ENCODE measurements at places on chromosomes 5 and 9. TPM values are rescaled to one million over a fixed set of nuclear protein-coding genes. Genes with fewer than 3 reads are reported as not detected.

GRCh38 chr5:140328036-140328764 lies 18.2 kb downstream of the HBEGF start:
- no peak overlapping the region for H3K27ac ChIP-seq
- no peak overlapping the region for H3K4me3 ChIP-seq

Gene N4BP3
- total RNA-seq: 1.9 TPM

Gene AUH
- total RNA-seq: 24.5 TPM

DNA sequence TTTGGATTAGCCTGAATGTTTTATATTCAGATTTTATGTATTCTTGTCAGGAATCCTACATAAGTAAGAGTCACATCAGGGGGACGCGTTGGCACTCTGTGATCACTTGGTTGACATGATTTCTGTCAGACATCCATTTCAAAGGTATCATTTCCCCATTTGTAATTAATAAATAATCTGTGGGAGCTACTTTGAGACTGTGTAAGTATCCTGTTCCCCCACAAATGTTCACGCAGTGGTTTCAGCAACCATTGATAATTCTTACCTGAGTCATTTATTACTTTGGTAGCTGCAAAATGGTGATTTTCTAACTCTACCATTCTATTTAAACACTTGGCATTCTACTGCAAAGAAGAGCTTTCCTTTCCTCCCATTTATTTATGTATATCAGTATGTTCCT lies 56.9 kb upstream of the TBC1D2 start:
- no peaks in the 10 kb centered on the region for H3K4me1 ChIP-seq
- H3K36me3 ChIP-seq: no peaks in the 10 kb centered on the region
- no peak overlapping the region for H3K27ac ChIP-seq
- H3K4me3 ChIP-seq: no peak overlapping the region
- no peak for DNase-seq

Gene PCDHGC5
- 0.16 TPM for total RNA-seq

Gene PTGDS
- total RNA-seq: 35.2 TPM

Gene CSF1R
- 17.0 TPM for total RNA-seq

Gene SHOC1
- total RNA-seq: not detected

- no peak for DNase-seq
- H3K4me1 ChIP-seq: peaks cover 7% of the 10 kb centered on the region
- no peaks in the 10 kb centered on the region for H3K27me3 ChIP-seq
- H3K36me3 ChIP-seq: no peaks in the 10 kb centered on the region
- H3K4me3 ChIP-seq: no peak overlapping the region
These were observed 88.1 kb downstream of the PCSK1 start for GRCh38 chr5:96344678-96345577.

GRCh38 chr5:173371400-173371799 lies 43.2 kb upstream of the STC2 start:
- no peaks in the 10 kb centered on the region for H3K36me3 ChIP-seq
- H3K27me3 ChIP-seq: no peaks in the 10 kb centered on the region
- DNase-seq: no peak
- H3K27ac ChIP-seq: no peak overlapping the region

Gene PCDHGA3
- 1.9 TPM for total RNA-seq

DNA sequence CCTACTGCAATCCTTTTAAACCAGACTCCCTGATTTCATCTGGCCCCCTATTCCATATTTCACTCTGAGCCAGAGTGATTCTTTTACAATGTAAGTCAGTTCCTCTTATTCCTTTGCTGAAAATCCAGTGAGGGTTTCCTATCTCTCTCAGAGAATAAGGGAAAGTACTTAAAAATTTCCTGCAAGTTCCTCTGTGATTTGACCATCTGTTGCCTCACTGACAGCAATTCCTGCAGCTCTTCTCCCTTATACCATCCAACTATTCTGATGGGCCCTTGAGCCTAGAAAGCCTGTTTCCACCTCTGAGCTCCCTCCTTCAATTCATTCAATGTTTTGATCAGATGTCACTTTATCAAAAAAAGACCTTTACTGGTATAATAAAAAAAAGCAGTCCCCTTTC lies 317.1 kb upstream of the CCNH start:
- H3K36me3 ChIP-seq: no peaks in the 10 kb centered on the region
- no peaks in the 10 kb centered on the region for H3K27me3 ChIP-seq
- H3K27ac ChIP-seq: no peak overlapping the region
- no peaks in the 10 kb centered on the region for H3K4me1 ChIP-seq
- H3K4me3 ChIP-seq: no peak overlapping the region

DNA sequence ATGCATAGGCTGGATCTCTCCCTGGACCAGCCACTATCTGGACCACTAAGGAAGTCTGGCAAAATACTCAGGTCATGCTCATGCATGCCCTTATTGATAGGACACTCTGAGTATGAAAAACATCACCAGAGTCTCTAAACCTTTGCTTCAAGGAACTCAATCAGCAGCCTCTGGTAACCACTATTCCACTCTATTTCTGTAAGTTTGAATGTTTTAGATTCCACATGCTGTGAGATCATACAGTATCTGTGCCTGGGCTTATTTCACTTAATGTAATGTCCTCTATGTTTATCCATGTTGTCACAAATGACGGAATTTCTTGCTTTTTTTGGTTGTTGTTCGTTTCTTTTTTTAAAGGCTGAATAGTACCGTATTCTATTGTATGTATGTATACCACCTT lies 68.3 kb downstream of the TARS1 start:
- H3K36me3 ChIP-seq: no peaks in the 10 kb centered on the region
- no peak overlapping the region for H3K27ac ChIP-seq
- H3K27me3 ChIP-seq: no peaks in the 10 kb centered on the region

GRCh38 chr5:17796757-17797396 lies 162.6 kb downstream of the TAF11L14 start:
- no peaks in the 10 kb centered on the region for H3K4me1 ChIP-seq
- no peak for DNase-seq
- H3K4me3 ChIP-seq: no peak overlapping the region
- H3K36me3 ChIP-seq: no peaks in the 10 kb centered on the region
- H3K27me3 ChIP-seq: no peaks in the 10 kb centered on the region
- no peak overlapping the region for H3K27ac ChIP-seq

DNA sequence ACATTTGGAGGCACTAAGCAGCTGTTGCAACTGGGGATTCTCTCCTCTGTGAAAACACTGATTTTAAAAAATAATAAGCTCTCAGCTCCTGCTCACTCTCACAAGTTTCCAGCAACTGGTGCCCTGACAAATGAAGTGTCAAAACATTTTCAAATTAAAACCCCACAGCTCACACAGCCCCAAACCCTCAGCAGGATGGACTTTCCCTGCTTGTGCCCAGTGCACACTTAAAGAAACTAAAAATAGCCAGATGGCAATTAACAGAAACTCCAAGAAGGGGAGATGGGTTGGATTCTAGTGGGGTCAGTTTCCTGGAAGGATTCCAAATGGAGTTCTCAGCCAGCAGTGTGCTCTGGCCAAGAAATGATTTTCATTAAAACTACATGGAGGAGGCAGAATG lies 163.0 kb upstream of the PUM3 start:
- H3K27ac ChIP-seq: no peak overlapping the region
- H3K4me3 ChIP-seq: no peak overlapping the region
- H3K4me1 ChIP-seq: no peaks in the 10 kb centered on the region
- H3K36me3 ChIP-seq: no peaks in the 10 kb centered on the region
- DNase-seq: no peak

Gene PDE6A
- not detected for total RNA-seq

DNA sequence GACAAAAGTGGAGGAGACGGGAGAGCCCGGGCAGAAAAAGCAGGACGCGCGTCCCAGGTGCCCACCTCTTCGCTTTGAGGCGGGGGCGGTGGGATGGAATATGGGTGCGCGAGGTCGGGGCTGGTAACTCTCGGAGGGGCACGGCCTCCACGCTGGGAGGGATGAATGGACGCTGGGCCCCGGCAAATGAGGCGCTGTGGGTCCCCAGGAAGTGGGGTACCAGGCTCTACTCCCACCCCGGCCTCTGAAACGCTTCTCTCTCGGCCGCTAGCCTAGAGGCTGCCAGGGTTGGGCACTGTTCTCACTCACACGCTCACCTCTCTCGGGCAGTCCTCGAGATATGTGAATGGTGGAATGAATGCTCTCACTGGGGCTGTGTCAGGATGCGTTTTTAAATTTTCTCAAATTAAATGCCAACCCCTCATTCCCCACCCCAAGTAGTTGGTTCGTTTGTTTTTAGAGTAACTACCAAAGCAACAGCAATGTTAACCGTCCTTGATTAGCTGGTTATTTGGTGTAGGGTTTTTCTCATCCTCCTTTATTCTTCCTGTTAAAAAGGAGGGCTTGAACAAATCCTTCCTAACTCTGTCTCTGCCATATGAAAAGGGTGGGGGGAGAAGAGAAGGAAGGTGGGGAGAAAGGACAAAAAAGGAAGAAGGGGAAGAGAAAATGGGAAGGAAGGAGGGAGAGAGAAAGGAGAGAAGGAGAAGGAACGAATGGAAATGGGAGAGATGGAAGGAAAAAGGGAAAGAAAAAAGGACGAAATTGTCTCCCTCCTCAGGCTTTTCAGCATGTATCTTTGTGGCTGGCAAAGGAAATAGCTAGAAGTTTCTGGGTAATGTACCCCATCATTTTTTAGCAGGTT lies 1.3 kb upstream of the EBF1 start:
- H3K27me3 ChIP-seq: peaks cover 78% of the 10 kb centered on the region
- H3K4me3 ChIP-seq: peak overlapping the region; percentile 47
- peak overlapping the region; percentile 73 for H3K27ac ChIP-seq
- DNase-seq: no peak
- peaks cover 5% of the 10 kb centered on the region for H3K4me1 ChIP-seq

DNA sequence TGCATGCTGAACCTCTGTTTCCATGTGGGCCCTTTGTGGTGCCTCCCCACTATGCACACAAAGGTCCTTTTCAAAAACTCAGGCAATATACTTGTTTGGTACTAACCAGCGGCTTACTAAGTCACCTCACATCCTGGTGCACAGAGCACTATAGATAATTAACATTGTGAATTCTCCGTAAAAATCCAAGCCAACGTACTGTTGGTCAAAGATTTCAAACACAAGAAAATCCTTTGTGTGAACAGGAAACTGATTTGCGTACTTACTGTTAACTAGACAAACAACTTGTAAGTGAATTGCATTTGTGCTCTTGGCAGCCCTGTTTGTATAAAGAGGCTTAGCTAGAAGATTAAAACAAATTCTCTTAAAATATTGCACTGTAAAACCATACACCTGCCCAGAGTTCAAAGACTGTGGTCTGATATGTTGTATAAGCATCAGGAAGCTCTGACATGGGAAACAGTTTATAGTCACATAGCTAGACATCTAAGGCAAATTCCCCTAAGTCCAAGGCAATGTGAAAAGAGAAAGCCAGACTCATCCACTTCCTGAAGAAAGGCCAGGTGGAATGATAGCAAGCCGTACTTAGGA lies 125.0 kb upstream of the SLC12A2 start:
- H3K27ac ChIP-seq: no peak overlapping the region
- H3K36me3 ChIP-seq: no peaks in the 10 kb centered on the region
- no peak overlapping the region for H3K4me3 ChIP-seq
- peaks cover 31% of the 10 kb centered on the region for H3K4me1 ChIP-seq

Gene SHISAL2B
- not detected for total RNA-seq

DNA sequence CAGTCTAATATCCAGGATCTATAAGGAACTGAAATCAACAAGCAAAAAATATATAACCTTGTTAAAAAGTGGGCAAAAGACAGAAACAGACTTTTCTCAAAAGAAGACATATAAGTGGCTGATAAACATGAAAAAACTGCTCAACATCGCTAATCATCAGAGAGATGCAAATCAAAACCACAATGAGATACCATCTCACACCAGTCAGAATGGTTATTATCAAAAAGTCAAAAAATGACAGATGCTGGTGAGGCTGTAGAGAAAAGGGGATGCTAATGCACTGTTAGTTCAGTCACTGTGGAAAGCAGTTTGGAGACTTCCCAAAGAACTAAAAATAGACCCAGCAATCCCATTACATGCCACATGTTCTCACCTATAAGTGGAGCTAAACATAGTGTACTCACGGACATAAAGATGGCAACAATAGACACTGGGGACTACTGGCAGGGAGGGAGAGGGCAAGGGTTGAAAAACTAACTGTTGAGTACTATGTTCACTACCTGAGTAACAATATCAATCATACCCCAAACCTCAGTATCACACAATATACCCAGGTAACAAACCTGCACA lies 11.7 kb upstream of the TSSK1B start:
- DNase-seq: no peak
- H3K36me3 ChIP-seq: no peaks in the 10 kb centered on the region
- no peak overlapping the region for H3K4me3 ChIP-seq
- H3K4me1 ChIP-seq: no peaks in the 10 kb centered on the region
- no peaks in the 10 kb centered on the region for H3K27me3 ChIP-seq

DNA sequence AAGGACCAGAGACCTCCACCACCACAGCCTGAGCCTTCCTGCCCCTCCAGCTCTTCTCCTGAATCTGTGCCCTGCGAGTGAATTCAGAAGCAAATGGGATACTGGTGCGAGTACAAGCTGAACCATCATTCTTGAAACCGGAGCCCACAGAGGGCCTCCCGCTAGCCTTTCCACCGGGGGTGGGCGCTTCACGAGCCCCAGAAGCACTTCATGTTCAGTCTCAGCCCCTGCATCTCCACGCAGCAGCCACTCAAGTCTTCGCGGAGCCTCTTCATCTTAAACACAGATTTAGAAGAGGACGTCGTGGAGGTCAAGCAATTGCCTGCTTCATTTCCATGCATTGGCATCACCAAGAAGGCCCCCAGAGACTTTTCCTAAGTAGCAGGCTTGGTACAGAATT lies 26.0 kb upstream of the OLFM1 start:
- no peaks in the 10 kb centered on the region for H3K4me1 ChIP-seq
- no peak for DNase-seq
- H3K27me3 ChIP-seq: peaks cover 31% of the 10 kb centered on the region
- no peak overlapping the region for H3K27ac ChIP-seq

Gene KCNT1
- 2.3 TPM for total RNA-seq

DNA sequence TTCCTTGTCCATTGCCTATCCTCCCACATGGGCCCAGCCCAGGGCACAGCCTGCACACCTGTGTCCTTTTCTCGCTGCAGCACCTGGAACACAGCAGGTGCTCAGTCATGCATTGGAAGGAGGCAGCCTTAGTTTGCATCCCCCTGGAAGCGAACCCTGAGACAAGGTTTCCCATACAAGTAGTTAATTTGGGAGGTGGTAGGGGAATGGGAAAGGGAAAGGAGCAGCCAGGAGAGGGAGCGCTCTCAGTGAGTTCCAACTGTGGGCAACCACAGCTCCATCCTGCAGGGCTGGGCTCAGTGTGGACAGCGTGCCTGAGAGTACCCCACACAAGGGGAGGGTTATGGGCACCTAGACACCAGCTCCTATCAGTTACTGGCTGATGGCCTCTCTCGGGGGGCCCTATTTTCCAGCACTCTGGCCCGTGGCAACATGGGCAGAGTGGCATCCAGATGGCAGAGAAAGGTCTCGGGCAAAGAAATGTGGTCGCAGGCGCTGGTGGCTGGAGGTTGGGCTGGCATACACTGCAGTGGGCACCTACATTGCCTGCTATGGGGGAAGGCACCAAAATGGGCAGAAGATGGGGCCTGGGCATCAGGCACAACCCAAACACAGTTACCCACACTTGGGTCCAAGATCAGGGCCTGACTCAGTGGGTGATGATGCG lies 50.1 kb downstream of the TSPAN17 start:
- H3K27me3 ChIP-seq: peaks cover 14% of the 10 kb centered on the region
- no peak overlapping the region for H3K27ac ChIP-seq
- no peaks in the 10 kb centered on the region for H3K4me1 ChIP-seq
- H3K36me3 ChIP-seq: no peaks in the 10 kb centered on the region

Gene CBY3
- not detected for total RNA-seq

- peak overlapping the region; percentile 76 for H3K27ac ChIP-seq
- no peaks in the 10 kb centered on the region for H3K36me3 ChIP-seq
- no peaks in the 10 kb centered on the region for H3K27me3 ChIP-seq
- H3K4me3 ChIP-seq: peak overlapping the region; percentile 75
- DNase-seq: peak; percentile 18
These were observed 290.5 kb downstream of the DOCK8 start for GRCh38 chr9:504921-505740.

Gene CKMT2
- total RNA-seq: 677 TPM

Data from gastrocnemius medialis (tissue), 4 donors.